GM12892 (cell line): ENCODE measurements at places on chromosomes 11 and 22.

DNA sequence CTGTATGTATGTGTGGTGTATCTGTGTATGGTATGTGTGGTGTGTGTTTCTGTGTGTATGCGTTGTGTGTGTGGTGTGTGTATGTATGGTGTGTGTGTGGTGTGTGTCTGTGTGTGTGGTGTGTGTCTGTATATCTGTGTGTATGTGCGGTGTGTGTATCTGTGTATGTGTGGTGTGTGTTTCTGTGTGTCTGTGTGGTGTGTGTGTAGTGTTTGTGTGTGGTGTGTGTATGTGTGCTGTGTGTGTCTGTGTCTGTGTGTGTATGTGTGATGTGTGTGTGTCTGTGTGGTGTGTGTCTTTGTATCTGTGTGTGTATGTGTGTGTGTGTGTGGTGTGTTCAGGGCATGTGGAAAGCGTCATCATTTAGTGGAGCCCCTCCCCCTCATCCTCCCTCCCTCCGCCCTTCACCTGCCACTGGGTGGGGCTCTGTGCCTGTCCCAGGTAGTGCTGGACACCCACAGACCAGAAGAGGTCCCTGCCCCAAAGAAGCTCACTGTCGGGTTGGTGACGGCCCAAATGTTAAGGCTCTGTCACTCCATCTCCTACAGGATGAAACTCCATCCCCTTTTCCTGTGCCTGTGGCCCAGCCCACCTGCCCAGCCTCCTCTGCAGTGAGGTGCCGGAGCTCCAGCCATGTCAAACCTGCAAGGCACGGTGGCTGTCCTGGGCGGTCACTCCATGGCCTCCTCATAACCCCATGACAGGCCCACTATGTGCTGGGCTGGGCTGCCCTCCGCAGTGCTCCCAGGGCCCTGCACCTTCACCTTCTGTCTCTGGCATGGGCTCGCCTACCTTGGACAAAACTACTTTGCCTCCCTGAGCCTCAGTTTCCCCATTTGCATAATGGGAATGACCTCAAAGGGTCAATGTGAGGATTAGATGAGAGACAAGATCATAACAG lies 23.4 kb upstream of the SHISAL1 start:
- DNase-seq: no peak

DNA sequence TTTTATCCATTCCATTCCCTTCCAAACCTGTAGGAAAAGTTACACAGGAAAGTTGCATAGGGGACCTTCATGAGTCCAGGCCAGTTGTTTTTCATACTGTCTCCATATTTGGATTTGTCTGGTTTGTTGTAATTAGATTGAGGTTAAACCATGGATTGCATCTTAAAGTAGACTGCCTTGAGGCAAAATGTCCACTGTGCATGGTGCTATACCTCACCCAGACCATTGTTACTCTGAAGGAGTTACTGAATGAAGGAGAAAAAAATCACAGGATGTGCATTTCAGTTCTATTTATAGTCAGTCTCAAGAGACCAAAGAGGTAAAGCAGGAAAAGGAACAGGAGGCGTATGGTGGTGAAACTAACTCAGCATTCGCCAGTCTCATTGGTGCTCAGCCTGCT lies 29.6 kb upstream of the L3MBTL2 start:
- no peak for DNase-seq

DNA sequence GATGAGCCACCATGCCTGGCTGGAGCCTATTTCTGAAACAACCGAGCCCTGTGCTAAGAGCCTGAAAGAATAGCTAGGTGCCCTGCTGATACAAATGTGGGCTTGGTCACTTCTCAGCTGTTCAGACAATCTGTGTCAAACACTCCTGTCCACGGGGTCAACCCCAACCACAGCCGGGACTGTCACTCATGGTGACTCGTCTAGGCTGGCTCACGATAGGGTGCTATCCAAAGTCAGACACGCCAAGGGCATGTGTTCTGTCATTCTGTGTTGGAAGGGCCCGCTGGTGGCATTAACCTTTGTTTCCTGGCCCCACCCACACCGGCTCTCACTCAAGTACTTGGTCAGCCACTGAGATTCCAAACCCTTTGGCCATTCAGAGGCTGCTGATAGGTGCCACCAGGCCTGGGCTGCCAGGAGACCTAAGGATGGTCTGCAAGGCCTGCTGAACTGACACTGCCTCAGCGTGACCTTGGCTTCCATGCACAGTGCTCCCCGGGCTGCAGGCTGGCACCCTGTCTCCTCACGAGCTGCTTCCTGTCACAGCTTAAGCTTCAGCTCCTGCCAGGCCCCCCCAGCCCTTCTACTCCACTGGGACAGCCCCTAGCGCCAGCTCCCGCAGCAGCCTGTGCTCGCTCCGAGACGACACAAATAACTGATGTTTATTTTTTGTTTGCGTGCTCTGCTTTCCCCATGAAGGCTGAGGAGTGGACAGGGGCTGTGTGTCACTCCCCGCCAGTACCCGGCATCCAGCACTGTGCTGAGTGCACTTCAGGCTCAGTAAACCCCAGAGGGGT lies 14.2 kb upstream of the CDC42BPG start:
- DNase-seq: no peak

DNA sequence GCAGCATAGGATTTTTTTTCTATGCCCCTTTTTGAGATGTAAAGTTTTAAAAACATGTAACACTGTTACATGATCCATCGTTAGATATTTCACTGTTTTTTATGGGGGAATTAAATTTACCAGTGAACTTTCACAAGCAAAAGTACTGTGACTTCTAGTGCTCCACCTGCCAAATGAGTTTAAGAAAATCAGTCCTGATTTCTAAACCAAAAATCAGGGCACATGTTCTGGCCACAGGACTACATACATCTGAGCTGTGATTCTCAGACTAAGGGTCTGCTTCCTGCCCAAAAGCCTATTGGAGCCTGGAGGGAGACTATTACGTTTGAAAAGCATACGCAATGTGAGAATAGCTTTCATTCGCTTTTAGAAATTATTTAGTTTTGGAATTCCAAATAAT lies 22.5 kb downstream of the TMPRSS13 start:
- no peak for DNase-seq

- DNase-seq: no peak
Measured at GRCh38 chr11:5300251-5300650, 1.5 kb downstream of the OR51B4 start.

- DNase-seq: no peak
Measured at GRCh38 chr11:131518305-131518838, 148.0 kb downstream of the NTM start.

- no peak for DNase-seq
Measured at GRCh38 chr22:43827003-43827735, 15.1 kb upstream of the EFCAB6 start.

DNA sequence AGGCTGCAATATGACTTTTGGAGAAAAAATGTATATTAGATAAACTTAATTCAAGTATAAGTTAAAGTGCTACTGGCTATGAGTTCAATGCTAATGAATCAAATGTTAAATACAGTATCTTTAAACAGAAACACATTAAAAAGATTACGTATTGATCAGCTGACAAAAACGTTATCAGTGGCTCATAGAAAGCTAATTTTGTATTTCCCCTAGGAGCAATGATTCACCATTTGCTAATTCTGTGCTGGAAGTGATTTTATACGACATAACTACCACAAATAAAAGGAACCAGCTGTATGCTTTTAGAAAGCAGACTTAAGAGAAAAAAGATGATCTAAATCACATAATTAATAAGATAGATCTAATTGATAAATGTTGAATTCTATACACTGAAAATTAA lies 43.6 kb downstream of the MRE11 start:
- DNase-seq: no peak

DNA sequence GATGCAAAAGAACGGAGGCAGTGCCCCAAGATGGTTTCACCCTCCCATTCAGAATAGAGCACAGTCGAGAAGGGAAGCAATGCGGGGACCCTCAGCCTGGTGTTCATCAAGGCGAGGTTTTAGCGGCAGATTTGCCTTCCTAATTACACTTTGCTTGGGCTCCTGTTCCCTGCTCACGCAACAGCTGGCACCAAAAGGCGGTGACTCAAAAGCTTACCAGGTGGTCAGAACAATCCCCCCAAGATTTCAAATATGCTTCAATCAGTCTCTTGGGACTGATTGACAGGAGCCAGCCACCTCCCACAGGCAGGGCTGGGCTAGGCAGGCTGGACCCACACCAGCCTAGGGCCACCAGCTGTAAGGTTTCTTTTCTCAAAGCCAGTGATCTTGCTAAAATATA lies 14.2 kb downstream of the IGSF9B start:
- DNase-seq: no peak

DNA sequence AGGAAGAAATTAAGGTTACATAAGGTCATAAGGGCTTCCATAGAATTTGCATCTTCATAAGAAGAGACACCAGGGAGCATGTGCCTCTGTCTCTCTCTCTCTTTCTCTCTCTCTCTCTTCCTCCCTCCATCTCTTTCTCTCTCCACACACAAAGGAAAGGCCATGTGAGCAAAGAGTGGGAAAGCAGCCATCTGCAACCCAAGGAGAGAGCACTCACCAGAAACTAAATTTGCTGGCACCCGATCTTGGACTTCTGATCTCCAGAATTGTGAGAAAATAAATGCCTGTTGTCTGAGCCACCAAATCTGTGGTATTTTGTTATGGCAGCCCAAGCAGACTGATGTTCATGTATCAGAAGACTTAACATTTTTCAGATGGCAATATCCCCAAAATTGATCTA lies 6.4 kb upstream of the KRTAP5-10 start:
- no peak for DNase-seq

GRCh38 chr11:62853279-62853965 lies 14.0 kb upstream of the WDR74 start:
- DNase-seq: no peak

DNA sequence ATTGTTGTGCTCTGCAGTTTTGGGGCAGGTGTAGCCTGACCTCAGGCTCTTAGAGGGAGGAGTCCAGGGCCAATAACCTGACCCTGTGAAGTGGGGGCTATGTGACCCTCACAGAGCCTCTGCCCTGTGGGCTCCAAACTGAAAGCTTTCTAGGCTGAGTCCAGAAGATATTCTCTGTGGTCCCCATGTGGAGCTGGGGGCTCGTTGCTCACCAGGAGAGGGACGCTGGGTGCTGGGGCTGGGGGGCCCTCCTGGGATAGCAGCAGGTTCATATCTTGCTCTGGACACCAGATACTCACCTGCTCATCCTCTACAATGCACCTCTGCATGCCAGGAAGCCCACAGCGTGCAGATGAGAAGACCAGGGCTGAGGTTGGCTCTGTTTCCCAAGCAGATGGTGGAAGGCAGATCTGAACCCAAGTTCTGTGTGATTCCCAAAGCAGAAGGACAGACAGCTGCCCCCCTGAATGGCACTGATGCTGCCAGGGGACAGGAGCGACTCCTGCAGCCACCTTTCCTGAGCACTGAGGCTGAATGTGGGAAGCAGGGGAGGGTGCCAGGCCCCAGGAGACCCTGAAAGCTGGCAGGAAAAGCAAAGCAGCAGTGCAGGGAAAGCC lies 1022.0 kb downstream of the TBC1D22A start:
- no peak for DNase-seq

GRCh38 chr11:132692891-132693290 lies 839.4 kb downstream of the OPCML start:
- DNase-seq: no peak

DNA sequence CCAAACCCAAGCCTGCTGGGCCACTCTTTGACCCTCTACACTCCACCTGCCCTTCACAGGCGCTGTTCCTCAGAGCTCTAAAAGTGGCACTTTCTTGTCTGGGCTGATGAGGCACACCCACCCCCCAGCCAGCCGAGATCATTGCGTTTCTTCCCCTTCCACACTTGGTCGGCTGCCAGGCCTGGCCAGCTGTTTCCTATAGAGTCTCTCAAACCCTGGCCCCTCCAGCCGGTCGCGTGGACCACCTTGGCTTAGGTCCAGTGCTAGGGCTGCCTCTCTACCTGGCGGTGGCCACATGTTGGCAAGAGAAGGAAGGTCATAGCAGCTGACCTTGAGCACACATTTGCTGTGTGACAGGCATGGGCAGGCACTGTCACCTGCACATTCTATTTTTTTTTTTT lies 60.6 kb downstream of the PPP6R2 start:
- no peak for DNase-seq

- DNase-seq: no peak
Measured at GRCh38 chr11:95659088-95659487, 130.5 kb downstream of the FAM76B start.

GRCh38 chr11:102422817-102423712 lies 29.5 kb downstream of the TMEM123 start:
- no peak for DNase-seq

DNA sequence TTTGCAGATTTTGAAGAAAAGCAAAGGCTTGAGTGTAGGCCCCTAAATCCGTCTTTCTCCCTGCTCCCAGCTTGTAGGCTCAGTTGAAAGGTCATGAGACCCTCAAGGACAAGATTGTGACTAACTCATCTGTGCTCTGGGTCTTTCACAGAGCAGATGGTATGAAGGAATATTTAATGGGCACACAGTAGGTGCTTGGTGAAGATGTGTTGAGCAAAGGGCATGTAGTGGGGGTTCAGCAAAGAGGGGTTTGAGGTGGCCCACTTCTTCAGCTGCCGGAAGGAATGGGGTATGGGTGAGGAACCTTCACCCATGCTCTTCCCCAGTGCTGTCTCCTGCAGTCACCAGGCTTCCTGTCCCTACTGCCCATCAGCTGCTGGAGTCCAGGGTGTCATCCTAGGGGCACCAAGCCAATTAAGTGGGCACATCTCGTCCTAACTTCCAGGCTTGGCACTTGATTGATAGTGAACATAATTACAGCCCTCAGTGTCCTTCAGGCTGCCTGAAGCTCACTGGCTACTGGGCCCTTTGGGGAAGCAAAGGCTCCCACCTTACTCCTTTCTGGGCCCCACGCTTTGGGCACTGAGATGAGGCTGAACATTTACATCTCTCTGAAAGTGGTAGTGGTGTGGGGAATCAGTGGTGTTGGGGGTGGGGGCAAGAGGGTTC lies 15.0 kb downstream of the DGAT2 start:
- no peak for DNase-seq

- no peak for DNase-seq
Measured at GRCh38 chr11:18785411-18785810, 6.2 kb downstream of the PTPN5 start.

DNA sequence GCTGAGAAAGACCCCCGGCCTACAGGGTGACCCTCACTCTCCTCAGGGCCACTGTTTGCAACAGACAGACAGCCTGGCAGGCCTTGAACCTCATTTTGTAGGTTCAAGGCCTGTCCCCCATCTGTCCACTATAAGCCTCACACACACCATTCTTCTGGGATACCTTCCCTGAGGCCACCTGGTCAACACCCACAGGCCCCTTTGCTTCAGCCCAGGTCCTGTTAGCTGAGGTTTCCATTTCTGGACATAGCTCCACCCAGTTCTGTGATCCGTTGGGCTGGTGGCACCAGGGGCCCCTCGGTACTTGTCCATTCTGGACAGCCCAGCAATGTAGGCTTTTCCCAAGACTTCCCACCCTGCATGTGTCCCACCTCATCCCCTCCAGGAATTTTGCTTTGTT lies 3.1 kb downstream of the MIF start:
- no peak for DNase-seq
